ENCODE measurements at places on chromosomes 12 and 14.

- DNase-seq = no peak
Measured at GRCh38 chr12:110245369-110245772, 35.7 kb upstream of the ATP2A2 start.

DNA sequence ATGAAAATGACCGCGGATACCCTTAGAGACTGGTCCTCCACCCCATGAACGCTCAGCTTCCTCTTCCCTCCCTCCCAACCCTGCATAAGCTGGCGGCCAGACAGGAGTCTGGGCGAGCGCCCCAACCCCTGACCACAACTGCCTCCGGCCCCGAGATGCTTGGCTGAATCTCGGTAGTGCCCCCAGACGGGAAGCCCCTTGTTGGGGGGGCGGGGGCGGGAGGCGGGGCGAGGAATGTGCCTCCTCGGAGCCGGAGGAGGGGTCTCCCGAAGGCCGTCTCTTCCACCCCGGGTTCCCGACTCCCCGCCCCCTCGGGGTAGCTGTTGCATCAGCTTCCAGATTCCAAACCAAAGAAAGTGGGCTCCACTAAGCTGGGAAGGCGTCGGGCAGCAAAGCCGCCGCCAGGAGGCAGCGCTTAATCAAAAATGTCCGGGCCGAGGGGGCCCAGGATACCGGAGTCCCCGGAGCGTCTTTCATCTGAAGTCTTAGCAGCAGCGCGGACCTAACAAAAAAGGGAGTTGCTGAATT, 7.1 kb upstream of the MRPL52 start:
- peak; percentile 83 for DNase-seq

GRCh38 chr14:100393362-100393761, 70.2 kb downstream of the SLC25A47 start:
- no peak for DNase-seq

- DNase-seq = peak; percentile 31
Measured at GRCh38 chr14:103501041-103501870, 21.4 kb downstream of the CKB start.

DNA sequence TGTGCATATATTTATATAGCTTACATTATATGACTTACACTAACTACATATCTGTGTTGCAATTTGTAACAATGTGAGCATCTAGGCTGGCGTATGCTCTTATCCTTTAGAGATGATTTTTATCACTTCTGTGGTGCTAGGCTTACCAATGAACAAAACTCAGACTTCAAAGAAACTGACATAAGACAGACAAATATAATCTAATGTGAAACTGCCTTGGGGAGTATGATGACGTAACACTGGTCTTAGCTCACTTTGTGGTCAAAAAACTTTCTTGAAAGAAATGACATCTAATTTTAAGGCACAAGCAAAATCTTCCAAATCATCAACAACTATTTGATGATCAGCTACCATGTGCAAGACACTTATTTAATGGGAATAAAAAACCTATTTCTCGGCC, 50.0 kb downstream of the SOX5 start:
- DNase-seq = no peak

- DNase-seq = peak; percentile 34
Measured at GRCh38 chr14:105737504-105738246, 211.3 kb downstream of the TMEM121 start.

DNA sequence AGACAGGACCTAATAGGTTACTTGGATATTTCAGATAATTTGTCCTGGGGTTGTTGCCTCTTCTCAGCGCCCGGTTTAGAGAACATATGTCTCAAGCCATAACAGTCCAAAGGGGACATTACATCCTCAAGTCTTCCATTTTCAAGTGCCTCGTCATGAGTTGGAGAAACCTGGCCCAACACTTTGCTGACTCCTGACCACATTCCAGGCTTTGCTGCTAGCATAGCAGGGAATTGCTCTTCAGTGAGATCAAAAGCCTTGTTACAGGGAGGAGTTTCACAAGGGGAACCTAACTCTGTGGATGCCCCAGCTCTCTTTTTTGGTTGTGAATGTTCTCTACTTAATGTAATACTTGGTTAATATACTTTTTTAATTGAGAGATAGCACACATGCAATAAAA, 8.2 kb upstream of the MMP19 start:
- no peak for DNase-seq

- no peak for DNase-seq
Measured at GRCh38 chr12:89470741-89471509, 53.7 kb downstream of the GALNT4 start.

GRCh38 chr14:25103271-25103670, 53.3 kb upstream of the STXBP6 start:
- DNase-seq = no peak

GRCh38 chr12:75660805-75661404, 149.5 kb upstream of the KRR1 start:
- DNase-seq = no peak

DNA sequence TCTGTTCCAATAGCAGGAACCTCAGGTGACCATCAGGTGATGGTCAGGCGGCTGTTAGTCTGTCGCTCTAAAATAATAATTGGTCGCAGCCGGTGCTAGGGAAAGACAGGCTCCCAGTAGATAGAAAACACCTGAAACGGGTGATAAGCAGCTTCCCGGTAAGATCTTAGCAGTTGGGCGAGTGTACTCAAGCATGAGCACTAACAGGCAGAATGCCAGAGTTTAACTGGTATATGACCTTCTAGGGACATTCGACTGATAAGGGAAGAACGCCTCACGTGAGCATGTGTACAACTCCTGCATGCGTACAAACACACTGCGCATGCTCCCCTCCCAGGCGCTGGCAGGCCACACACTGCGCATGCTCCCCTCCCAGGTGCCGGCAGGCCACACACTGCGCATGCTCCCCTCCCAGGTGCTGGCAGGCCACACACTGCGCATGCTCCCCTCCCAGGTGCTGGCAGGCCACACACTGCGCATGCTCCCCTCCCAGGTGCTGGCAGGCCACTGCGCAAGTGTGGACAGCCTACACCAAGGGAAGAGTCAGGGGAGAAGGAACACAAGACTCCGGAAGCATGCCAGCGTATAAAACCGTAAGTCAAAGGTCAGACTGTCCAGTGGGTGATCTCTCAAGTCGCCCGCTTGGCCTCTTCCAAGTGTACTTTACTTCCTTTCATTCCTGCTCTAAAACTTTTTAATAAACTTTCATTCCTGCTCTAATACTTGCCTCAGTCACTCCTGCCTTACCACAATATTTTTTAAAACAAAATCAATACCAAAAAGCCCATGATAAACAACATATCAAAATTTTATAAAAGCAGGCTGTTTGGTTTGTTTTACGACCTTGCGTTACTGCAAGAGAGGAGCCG, 24.5 kb downstream of the GPRC5D start:
- peak; percentile 87 for DNase-seq
